Fibroblast of skin of back (primary cell): ENCODE measurements at places on chromosomes 2 and 18.

DNA sequence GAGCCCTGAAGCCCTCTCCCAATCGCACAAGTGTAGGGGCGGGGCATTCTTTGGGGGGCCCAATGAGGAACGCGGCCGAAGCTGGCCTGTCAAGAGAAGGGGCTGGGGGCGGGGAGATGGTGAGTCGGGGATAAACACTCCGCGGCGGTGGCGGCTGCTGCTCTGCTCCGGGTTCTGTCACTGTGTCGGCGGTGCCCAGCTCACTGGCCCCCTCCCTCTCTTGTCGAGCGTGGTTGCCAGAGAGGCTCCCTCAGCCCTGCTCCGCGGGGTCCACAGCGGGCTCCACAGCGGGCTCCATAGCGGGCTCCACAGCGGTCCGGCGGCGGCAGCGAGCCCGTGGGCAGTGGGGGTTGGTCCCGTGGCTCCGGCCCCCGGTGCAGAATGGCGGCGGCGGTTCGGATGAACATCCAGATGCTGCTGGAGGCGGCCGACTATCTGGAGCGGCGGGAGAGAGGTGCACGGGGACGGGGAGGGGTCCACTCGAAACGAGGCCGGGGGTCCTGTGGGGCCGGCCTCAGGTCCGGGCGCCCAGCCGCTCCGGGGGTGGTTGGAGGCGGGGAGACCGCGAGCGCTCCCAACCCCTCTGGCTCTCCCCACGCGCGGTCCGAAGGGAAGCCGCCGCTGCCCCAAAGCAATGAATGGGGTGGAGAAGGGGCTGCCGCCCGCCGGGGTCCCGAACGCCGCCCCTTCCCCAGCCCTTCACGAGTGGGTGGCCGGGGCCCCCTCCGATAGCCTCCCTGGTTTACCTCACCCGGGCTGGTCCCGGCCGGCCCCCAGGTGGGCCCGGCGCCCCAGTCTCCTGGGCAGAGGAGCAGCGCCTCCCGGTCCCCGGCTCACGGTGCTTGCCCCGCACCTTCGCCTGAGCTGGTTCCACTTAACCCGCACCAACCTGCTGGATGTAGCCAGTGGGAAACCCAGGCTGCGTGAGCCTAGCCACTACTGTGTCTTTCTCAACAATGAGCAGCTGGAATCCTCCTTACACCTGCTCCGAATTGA, at the start of gene MXD1:
Gene MXD1 (plus strand): TSS at position 160 of the 996 bp plus-strand sequence. CDS start 222 bp downstream, at position 382.
- DNase-seq, result no peak

GRCh38 chr2:200188876-200189275, 117.6 kb upstream of the SPATS2L start:
- DNase-seq, result no peak

GRCh38 chr2:199469514-199470360, 12.0 kb upstream of the SATB2 start:
- DNase-seq, result no peak

DNA sequence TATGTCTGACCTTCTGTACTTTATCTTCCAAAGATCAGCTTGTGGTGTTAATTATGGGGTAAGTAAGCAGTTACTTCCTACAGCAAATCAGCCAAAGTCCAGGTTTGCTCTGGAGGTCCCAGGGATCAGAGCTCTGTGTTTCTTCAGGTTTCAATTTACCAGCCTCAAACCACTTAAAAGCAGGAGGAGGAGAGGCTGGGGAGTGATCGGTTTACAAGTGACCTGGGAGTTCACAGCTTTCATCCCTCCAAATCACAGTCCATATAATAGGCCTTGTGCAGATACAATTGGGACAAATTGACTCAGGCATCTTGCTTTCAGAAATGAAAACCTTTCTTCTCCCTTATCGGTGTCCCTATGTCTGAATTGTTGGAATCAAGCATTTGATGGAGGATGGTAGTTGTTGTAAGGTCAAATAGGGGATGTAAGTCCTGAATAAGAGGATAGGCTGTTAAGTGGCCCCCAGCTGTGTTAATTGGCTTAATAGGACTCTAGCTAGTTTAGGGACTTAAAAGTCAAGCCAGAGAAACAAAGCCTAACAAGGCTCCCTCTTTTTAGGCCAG, 188.0 kb upstream of the NT5C1B start:
- no peak for DNase-seq

GRCh38 chr2:168976034-168976654, 55.0 kb downstream of the ABCB11 start:
- DNase-seq, result no peak

- peak; percentile 81 for DNase-seq
These were observed 289.0 kb downstream of the CDH2 start for GRCh38 chr18:27887711-27888495.

DNA sequence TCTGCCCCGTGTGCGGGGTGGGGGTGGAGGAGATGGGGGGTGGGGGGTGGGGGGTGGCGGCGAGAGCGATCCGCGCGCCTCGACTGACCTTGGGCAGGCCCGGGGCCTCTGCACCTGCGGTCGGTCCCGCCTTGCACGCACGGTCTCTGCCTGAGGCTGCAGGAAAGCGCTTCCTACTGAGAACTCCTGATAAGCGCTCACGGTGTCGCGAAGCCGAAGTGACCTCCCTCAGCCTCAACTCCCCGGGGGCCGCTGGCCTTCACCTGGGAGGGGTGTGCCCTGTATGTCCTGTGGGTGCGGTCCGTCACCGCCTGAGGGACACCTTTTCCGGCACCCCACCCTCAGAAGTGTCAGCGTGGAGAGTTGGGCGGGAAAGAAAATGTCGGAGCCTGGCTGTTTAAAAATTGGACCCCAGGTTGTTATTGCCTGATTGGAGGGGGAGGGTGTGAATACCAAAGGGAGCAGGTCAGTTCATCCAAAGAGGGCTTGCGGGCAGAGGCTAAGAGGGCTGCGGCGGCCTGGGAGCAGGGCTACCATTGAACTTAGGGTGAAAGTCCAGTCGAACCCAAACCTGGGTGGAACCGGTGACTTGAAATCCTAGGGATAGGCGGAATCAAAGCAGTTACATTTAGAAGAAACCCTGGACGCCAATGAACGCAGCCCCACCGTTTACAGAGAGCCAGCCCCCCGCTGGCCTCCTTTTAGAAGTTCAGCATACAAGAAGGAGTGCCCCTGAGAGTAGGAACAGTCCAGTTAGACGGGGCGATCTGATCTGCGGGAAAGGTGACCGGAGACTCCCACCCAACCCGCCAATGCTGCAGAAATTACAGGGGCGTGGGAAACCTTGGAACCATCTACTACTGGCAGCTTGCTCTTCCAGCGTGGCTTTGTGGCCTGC, 1.2 kb downstream of the MAL start:
- no peak for DNase-seq

- DNase-seq, result no peak
These were observed 319.8 kb upstream of the GULP1 start for GRCh38 chr2:187971893-187972292.

GRCh38 chr2:110126086-110126773, 10.6 kb upstream of the MALL start:
- DNase-seq, result no peak

DNA sequence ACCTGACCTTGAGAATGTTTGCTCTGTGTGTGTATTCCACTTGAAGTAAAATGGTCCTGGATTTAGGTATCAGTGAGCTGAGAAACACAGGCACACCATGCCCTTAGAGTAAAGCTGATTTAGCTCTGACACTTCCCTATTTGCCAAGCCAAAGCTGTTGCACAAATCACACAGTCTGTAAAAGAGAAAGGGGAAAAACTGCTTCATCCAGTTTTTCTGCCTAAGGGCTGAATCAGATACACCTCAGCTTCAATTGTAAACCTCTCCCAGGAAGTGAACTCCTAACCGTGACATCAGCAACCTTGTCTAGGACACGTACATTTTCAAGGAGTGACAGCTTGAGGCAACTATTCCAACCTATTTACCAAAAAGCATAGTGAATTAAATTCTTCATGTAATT, 150.4 kb downstream of the NR4A2 start:
- DNase-seq, result no peak

DNA sequence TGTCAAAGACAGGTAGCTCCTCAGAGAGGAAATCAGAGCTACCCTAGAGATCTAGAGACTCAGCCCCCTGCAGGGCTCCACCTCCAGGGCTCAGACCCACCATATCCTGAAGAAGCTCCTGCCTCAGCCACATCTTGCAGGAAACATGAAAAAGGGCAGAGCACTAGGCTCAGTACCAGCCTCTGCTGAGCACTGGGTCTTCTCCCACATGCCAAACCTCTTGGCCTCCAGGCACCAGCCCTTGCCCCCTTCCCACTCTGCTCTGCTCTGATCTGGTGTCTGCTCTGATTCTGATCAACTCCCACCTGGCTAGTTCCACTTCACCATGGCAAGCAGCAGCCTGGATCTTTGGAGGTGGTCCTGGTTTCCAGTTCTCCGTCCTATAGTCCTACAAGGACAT, 114.3 kb upstream of the SLC66A3 start:
- no peak for DNase-seq

DNA sequence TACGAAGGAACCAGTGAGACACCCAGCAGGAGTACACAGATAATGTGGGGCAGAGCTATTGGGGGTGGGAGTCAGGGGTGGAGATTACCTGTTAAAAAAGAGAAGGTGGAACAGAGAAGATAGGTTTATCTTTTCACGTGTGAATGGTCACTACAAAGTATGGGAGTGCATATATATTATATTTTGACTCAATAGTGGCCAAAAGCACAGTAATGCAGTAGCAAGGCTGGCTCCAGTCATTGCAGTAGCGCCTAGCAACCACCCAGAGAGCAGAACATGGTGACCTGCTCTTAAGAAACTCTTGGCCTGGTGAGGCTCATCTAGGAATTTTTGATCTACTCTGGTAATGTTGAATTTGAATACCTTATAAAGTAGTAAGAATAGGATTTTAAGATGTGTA, 1.0 kb downstream of the IMPACT start:
- no peak for DNase-seq

DNA sequence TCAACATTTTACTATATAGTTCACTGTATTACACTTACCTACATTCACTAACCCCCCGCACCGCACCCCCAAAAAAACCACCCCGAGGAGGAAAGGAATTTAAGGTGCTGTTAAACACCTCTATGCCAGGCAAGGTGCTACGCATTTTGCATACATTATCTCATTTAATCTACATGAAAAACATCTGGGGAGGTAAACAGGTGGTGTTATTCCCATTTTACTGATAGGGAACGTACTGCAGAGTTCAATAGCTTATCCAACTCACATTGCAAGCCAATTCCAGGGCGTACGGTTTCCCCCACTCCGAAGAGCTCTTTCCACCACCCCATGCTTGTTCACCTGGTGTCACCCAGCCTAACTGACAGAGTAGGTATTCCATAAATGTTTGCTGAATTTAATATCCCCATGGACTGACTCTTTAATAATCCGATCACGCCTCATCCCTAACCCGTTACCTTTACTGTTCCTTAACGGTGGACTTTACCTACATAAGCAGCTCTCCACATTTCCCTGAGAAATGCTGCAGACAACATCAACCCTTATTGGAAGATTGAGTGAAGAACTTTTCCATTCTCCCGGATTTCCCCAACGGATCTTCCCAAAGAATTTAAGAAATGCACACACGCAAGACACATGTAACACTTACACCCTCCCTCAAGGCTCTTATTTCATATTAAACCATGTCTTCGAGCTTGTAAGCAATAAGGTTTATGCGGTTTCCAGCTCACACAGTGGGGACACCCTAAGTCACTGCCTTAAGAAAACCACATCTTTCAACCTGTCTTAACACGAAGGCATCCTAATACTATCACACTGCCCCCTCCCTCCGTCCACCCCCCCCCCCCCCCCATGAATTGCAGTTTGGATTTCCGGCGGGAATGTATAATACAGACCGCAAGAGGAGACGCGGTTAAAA, 1.2 kb downstream of the RAPH1 start:
- peak; percentile 76 for DNase-seq

GRCh38 chr2:127278959-127279358, 15.0 kb downstream of the ERCC3 start:
- no peak for DNase-seq

DNA sequence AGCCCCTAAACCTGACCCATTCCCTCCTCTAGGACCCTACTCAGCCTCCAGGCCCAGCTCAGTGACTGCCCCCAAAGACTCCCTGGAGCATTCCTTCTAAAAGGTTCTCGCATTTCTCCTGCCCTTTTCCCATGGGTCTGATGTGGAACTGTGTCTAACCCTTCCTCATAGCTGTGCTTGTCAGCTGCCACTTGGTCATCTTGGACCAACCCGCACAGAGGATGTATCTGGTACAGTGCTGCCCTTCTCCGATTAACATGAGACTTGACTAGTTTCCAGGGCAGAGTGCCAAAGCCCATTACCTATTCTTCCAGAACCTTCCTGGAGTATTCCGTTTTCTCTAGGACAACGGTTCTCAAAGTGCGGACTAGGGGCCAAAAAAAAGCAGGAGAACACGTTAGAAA, 518 bp upstream of the NFU1 start:
- no peak for DNase-seq

GRCh38 chr2:44016282-44016681, 20.5 kb upstream of the LRPPRC start:
- DNase-seq, result peak; percentile 58

GRCh38 chr18:9066817-9067306, 35.6 kb upstream of the NDUFV2 start:
- no peak for DNase-seq
